ENCODE measurements at places on chromosomes 3 and 15.

- DNase-seq = no peak
Measured at GRCh38 chr3:38250198-38250597, 15.4 kb upstream of the SLC22A13 start.

GRCh38 chr3:184360929-184361531 is 375 bp downstream of the CLCN2 start:
- no peak for DNase-seq

DNA sequence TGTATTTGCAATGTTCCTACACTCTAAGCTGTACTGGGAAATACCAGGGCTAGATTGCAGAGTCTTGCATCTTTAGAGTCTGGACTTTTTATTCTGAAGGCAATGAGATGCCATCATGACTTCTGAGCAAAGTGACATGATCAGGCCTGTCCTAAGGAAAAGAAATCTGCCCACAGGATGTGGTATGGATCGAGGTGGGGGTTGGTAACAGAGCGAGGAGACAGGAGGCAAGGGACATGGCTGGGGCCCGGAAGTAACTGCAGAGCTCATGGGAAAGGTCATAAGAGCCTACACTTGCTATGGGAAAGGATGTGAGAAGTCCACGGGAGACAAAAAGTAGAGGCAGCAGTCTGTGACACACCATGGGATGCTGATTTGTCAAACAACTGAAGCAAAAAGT is 121.5 kb downstream of the OXNAD1 start:
- DNase-seq = no peak

DNA sequence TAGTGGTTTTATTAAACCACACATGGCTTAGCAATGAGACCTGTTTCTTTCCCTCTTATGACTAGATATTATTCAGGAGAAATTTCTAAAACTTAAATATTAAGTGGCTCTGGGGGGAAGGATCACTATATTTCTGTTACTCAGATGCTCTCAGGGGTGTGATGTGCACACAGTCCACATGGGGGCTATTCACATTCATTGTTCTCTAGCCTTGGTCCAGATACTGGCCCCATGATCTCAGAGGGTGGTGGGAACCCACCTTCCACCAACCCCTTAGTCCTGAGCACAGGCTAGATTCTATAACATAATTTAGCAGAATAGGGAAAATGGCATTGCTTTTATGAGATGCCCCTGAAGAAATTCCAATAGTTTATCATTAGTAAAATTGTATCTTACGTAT is 149.0 kb upstream of the ST8SIA2 start:
- DNase-seq = no peak

DNA sequence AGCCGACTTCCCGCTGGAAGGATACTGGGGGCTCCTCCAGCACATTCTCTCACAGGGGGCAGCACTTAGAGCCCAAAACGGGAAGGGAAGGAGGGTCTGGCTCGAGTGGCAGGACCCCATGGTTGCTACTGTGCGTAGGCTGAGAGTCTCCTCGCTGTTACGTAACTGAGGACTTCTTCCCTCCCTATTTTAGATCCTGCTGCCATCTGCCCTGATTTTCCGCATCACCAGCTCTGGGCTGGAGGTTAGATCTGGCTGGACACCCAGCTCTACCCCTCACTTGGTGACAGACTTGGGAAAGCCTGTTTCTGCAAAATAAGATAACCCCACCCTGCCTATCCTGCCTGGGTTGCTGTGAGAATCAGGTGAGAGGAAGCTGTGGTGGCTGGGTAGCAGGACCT is 47.7 kb downstream of the BDH1 start:
- no peak for DNase-seq

DNA sequence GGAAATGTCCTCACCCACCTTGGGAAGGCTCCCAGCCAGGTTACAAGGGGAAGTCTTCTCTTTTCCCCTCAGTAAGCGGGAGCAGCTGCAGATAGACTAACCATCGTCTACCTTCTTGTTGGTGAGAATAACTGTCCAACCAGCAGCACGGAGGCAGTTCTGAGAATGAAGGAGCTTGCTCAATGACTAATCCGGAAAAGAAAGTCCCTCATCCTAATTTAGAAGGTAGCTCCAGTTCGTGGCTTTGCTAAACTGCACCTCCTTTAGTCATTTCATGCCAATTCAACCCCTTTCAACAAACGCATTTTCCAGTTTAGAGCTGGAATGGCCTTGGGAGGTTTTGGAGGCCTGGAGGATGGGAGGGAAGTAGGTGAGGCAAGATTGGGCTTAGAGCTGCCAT is 527.4 kb upstream of the PROK2 start:
- no peak for DNase-seq

GRCh38 chr3:105130911-105131310 is 235.8 kb upstream of the ALCAM start:
- DNase-seq = no peak

GRCh38 chr3:115071166-115071565 is 75.9 kb downstream of the ZBTB20 start:
- DNase-seq = no peak

- DNase-seq = no peak
Measured at GRCh38 chr3:167929968-167930367, 165.8 kb downstream of the GOLIM4 start.

GRCh38 chr3:20074226-20075063 is 34.2 kb downstream of the KAT2B start:
- DNase-seq = no peak

- no peak for DNase-seq
Measured at GRCh38 chr15:73296609-73297353, 72.0 kb downstream of the HCN4 start.

Data from AG08396 (cell line).